ENCODE measurements at places on chromosomes 1 and 21.

DNA sequence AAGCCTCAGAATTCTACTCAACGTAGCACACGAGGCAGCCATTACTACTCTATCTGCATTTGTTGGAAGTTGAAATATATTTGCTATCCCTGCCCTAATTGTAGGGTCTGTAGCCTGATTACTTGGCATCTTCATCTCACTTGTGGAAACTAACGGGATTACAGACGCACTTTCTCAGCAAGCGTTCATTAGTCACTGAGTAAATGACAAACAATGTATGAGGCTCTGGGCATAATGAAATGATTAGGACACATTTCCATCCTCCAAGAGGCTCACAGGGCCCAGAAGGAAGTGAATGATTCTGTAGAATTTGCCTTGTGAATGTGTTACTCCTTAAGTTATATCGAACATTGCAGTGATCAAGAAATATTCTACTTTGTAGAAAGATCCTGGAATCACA, 78.1 kb downstream of the KIF26B start:
- DNase-seq: no peak

DNA sequence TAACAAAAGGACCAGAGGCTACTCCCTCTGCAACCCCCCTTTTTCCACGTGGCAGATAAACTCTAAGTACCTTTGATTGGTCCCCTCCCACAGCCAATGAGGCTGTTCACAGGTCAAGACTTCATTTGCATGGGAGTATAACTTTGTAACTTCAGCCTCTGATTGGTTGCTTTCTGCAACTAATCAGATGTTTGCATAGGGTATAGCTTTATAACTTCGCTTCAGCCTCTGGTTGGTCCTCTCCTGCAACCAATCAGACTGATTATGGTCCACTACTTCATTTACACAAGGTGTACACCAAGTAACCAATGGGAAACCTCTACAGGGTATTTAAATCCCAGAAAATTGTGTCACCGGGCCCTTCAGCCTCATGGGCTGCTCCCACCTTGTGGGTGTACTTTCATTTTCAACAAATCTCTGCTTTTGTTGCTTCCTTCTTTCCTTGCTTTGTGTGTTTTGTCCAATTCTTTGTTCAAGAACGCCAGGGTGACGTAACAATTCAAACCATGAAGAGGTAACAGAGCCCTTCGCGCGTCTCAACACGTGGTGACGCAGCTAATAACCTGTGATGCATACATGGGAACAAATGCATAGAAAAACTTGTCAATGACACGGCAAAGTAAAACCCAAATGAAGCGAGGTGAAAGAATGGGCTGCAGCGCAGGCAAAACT, 47.2 kb downstream of the VPS26C start:
- no peak for DNase-seq

DNA sequence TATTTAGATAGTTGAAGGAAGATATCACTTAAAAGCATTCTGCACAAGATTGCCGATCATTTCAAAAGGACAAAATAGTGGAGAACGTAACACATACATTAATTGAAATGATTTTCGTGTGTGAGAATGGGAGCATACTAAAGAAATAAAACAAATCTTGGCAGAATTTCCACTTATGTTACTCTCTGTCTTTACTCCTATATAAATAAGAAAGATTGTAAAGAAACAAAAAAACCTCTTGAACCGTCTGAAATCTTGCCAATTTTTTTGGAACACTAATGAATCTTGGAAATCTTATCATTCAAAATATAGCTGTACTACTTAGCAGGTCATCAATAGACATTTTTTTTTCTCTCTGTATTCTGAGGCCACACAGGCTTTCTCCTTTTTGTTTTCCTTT, 528.8 kb upstream of the NCAM2 start:
- no peak for DNase-seq

GRCh38 chr1:41673378-41673777, 188.9 kb upstream of the EDN2 start:
- DNase-seq: peak; percentile 16

DNA sequence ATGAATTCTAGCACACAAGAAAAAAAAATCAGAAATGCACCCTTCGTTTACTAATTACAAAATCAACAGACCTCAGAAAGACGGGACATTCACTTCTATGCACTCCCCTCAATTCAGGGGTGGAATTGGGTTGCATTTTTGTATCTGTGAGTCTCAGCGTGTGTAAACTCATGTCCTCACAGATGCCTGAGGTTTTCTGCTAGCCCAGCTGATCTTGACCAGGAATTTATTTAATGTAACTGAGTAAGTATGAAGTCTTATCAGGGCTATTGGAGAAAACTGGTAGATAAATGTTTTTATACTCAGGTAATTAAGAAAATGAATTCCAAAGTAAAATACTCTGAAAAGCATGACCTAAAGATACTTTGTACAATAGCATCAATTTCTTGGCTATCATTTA, 167.7 kb downstream of the RUNX1 start:
- DNase-seq: no peak

- DNase-seq: no peak
Observed at GRCh38 chr1:22751124-22751531, 40.5 kb downstream of the EPHB2 start.
